ENCODE measurements at places on chromosomes 11 and 22.

DNA sequence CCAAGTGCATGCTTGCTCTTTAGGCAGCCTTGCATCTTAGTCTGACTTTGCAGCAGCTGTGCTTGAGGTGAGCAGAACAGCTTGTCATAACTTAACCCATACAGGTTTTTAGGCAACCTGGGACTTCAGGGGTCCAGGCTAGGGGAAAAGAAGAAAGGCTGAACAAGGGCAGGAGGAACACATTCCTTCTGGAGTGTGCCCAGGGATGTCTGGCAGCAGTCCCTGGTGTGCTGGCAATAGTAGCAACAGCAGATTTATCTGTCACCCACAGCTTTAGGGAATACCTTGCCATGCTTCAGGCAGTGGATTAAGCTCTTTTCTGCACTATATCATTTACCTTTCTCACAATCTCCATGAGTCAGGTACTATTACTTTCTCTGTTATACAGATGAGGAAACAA lies 513.0 kb downstream of the RAB38 start:
- no peak for DNase-seq

GRCh38 chr11:111310088-111310487 lies 11.7 kb downstream of the POU2AF3 start:
- DNase-seq: no peak

- DNase-seq: no peak
These were observed 10.7 kb downstream of the IL17RA start for GRCh38 chr22:17095538-17095937.

DNA sequence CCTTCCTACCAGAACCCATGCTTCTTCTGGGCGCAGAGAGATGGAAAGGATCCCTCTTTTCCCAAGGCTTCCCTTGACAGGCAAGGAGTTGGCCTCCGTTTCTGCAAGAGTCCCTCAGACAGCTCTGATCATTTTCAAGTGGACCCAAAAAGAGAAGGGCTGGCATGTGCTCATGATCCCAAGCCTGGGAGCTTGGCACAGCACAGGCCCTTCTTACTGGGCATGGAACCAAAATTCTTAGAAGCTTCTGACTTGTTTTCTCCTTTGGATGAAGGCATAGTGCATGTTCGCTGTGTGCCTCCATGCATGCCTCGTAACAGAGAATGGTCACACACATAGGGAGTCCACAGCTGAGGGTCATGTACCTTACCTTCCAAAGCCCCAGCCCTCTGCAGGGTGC lies 449.6 kb downstream of the MIAT start:
- no peak for DNase-seq

- DNase-seq: no peak
These were observed 363.0 kb downstream of the LUZP2 start for GRCh38 chr11:24859801-24860300.

GRCh38 chr11:124941703-124942102 lies 5.9 kb upstream of the HEPACAM start:
- DNase-seq: no peak

GRCh38 chr11:2317354-2318050 lies 15.7 kb downstream of the TSPAN32 start:
- no peak for DNase-seq

DNA sequence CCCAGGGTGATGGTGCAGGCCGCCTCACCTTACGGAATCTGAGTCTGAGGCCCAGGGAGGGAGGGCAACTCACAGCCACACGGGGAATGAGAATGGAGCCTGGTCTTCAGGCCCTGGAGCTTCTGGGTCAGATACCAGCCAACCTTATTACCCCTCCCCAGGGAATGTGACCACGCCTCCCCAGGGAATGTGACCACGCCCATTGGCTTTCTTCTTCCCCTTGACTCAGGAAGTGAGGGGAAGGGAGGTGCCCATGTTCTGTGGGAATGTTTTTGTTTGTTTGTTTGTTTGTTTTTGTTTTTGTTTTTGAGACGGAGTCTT lies 57.5 kb upstream of the RBFOX2 start:
- no peak for DNase-seq

- no peak for DNase-seq
These were observed 261.1 kb upstream of the ANO3 start for GRCh38 chr11:26070714-26071380.

DNA sequence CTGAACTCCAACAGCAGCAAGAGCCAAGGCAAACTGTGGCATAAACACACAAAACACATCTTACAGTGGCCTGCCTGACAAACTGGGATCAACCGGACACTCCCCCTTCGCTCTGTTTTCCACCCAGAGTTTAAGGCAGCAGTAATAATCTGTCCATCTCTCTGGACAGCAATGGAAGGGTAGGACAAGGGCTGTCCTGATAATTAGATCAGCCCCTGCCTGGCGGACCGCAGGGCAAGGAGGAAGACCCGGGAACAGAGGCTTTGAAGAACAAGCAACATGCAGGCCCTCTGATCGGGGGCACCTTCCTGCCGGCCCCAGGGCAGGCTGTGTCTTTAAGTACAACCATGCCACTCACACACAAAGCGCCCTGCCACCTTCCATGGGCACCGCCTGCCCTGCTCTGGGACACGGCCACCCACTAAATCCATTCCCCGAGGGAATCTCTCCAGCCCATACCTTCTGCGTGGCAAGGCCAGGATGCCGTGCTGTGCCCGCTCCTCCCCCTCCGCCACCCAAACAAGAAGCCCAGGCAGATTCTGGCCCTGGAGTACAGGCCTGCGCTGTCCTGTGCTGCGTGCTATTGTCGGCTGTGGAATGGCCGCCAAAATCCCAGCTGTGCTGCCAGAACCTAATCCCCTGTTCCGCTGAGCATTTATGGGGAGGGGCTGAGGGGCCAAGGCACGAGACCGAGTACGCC lies 38.8 kb downstream of the NUMA1 start:
- peak; percentile 28 for DNase-seq

DNA sequence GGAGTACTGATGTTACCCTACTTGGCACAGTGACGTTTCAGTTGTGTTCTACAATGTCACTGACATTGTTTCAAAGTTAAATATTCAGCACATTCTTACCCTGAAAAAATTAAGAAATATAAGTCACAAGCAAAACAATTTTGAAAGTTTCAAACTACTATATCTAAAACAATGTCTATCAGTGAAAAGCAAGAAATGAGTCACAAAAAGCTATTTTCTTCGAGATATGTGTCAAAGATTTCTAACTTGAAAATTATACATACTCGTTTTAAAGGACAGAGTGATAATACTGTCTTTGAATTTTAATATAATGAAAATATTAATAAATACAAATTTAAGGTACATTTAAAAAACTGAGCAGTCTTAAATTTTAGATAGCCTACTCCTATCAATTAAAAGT lies 42.9 kb downstream of the RDX start:
- no peak for DNase-seq

- no peak for DNase-seq
These were observed 1.7 kb upstream of the TUBGCP6 start for GRCh38 chr22:50246242-50247175.

- peak; percentile 58 for DNase-seq
These were observed 1.9 kb upstream of the PEX26 start for GRCh38 chr22:18075720-18076497.

- no peak for DNase-seq
These were observed 45.5 kb downstream of the AP2A2 start for GRCh38 chr11:971092-971690.
